Small intestine (tissue), 16 donors: ENCODE measurements at places on chromosomes 13 and 19. TPM values are rescaled to one million over a fixed set of nuclear protein-coding genes. Genes with fewer than 3 reads are reported as not detected.

- DNase-seq, result peak; percentile 99
- H3K4me3 ChIP-seq, result peak overlapping the region; percentile 89
- peak overlapping the region; percentile 98 for H3K27ac ChIP-seq
- peaks cover 8% of the 10 kb centered on the region for H3K4me1 ChIP-seq
- H3K36me3 ChIP-seq, result peaks cover under 1% of the 10 kb centered on the region
- no peaks in the 10 kb centered on the region for H3K27me3 ChIP-seq
These were observed 378 bp upstream of the UBE2S start for GRCh38 chr19:55407800-55408532.

GRCh38 chr19:39971380-39972035 lies 543 bp downstream of the PSMC4 start:
- peak overlapping the region; percentile 98 for H3K4me3 ChIP-seq
- H3K4me1 ChIP-seq, result peaks cover 7% of the 10 kb centered on the region
- no peaks in the 10 kb centered on the region for H3K27me3 ChIP-seq
- no peak for DNase-seq
- H3K36me3 ChIP-seq, result peaks cover 18% of the 10 kb centered on the region

GRCh38 chr13:110034031-110034549 lies 247.7 kb upstream of the IRS2 start:
- H3K4me3 ChIP-seq, result no peak overlapping the region
- no peaks in the 10 kb centered on the region for H3K4me1 ChIP-seq
- no peaks in the 10 kb centered on the region for H3K36me3 ChIP-seq
- no peak overlapping the region for H3K27ac ChIP-seq
- no peaks in the 10 kb centered on the region for H3K27me3 ChIP-seq

Gene KRI1
- polyA plus RNA-seq, result 18.2 TPM

GRCh38 chr19:18259893-18260292 lies 14.4 kb downstream of the IQCN start:
- H3K27ac ChIP-seq, result no peak overlapping the region
- H3K27me3 ChIP-seq, result no peaks in the 10 kb centered on the region
- H3K4me1 ChIP-seq, result no peaks in the 10 kb centered on the region
- DNase-seq, result no peak

DNA sequence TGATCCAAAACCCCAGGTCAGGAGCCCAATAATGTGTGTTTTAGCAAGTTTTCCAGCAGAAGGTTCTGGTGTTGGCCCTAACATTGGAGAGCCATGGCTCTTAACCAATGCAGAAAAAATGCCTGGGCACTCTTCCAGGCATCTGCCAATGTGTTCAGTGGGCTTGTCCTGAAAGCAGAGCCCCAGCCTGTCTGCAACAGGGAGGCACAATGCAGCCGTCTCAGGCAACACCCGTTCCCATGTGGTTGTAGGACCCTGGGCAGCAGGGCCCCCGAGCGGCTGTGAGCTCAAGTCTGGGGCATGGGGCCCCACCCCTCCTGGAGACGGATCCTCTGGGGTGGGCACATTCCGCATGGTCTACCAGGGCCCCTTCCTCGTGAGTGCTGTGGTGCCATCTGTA lies 58.1 kb upstream of the SIAH3 start:
- no peak overlapping the region for H3K27ac ChIP-seq
- no peaks in the 10 kb centered on the region for H3K36me3 ChIP-seq
- no peaks in the 10 kb centered on the region for H3K4me1 ChIP-seq
- H3K4me3 ChIP-seq, result no peak overlapping the region
- no peak for DNase-seq
- H3K27me3 ChIP-seq, result no peaks in the 10 kb centered on the region

DNA sequence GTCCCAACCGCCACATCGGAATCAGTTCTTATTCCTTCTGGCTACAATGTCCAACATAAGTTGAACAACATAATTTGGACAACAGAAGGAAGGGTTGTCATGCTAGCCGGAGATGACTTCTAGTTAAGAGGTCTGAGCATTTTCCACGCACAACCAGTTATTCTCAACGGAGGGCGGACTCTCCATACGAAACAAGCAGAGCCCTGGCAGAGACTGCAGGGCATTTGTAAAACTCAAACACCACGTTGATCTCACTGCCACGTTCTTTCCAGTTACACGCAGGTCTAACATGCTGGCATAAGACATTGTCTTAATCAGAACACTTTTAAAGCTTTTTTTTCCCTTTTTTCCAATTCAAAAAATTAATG lies 38.3 kb upstream of the DCUN1D2 start:
- H3K27me3 ChIP-seq, result no peaks in the 10 kb centered on the region
- H3K4me3 ChIP-seq, result no peak overlapping the region
- no peaks in the 10 kb centered on the region for H3K4me1 ChIP-seq
- H3K27ac ChIP-seq, result no peak overlapping the region
- H3K36me3 ChIP-seq, result peaks cover 53% of the 10 kb centered on the region

DNA sequence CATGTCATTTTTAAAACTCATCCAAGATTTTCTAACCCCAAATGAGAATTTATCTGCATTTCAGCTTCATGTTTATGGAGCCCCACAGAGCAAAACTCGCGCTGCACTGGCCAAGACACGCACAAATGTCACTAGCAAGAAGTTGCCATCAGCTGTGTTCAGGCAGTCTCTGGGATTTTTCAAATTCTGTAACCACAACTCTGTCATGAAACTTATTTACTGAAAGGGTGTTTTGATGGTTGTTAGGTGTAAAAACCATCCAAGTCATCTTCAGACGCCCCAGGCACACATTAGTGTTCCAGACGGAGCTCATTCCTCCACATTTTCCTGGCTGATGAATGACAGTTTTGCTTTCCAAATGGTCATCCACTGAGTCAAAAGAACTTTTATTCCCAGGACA lies 63.4 kb downstream of the SLC7A1 start:
- H3K27ac ChIP-seq, result no peak overlapping the region
- no peaks in the 10 kb centered on the region for H3K4me1 ChIP-seq
- H3K36me3 ChIP-seq, result peaks cover 45% of the 10 kb centered on the region
- H3K4me3 ChIP-seq, result no peak overlapping the region
- DNase-seq, result no peak

GRCh38 chr19:15464394-15465385 lies at the start of gene RASAL3:
TSS of gene RASAL3 (minus strand) at chr19:15464544. CDS start at chr19:15464358, 186 bp downstream.
- H3K27me3 ChIP-seq, result no peaks in the 10 kb centered on the region
- H3K4me1 ChIP-seq, result no peaks in the 10 kb centered on the region
- peak; percentile 47 for DNase-seq
- H3K4me3 ChIP-seq, result peak within 1 kb of the TSS; percentile 21
- H3K27ac ChIP-seq, result no peak within 1 kb of the TSS

DNA sequence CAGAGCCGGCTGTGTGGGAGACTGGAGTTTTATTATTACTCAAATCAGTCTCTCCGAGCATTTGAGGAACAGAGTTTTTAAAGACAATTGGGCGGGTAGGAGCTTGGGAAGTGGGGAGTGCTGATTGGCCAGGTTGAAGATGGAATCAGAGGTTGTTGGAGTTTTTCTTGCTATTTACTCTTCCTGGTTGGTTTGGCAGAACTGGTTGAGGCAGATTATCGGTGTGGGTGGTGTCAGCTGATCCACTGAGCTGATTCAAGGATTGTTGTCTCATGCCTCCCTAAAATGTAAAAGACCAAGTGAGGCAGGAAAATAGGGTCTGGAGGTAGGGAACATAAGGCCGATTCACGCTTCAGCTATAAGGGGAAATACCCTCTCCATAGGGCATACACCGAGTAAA lies 1.3 kb upstream of the TDRD12 start:
- no peaks in the 10 kb centered on the region for H3K36me3 ChIP-seq
- H3K4me1 ChIP-seq, result no peaks in the 10 kb centered on the region
- H3K27me3 ChIP-seq, result no peaks in the 10 kb centered on the region
- H3K4me3 ChIP-seq, result no peak overlapping the region
- DNase-seq, result no peak
- H3K27ac ChIP-seq, result no peak overlapping the region

DNA sequence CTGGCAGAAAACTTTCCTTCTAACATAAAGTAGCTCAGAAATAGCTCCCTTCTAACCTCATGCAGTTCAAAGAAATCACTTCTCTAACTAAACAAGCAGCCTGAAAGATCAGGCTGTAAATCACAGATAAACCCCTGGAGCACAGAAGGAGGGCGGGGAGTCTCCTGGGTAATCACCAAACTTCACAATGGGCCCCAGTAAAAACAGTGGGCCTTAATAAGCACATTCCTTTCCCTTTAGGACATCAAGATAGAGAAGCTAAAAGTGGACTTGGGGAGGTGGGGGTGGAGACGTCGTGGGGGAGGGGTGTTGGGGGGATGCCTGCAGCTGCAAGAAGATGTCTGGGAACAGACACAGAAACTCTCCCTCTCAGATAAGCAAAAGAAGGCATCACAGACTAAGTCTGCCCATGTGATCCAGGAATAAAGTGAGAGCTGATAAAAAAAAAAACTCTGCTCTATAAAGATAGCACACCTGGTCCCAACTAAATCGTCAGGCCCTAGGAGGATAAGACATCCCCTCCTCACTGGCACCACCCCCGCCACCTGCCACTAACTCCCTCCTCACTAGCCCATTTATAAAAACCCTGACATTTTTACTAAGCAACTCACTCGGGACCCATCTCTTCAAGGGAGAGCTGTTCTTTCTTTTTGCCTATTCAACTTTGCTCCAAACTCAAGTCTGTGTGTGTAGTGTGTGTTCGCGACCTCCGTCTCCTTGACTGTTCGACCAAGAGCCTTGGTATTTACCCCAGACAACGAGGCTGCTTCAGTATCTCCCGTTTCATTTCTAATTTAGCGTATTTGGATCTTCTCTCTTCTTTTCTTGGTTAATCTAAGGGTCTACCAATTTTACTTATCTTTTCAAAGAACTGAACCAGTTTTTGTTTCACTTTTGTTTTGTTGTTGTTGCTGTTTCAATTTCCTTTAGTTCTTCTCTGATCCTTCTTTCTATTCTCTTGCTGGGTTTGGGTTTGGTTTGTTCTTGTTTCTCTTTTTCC lies 31.7 kb downstream of the DNAJC15 start:
- peak; percentile 72 for DNase-seq
- H3K4me1 ChIP-seq, result peaks cover 13% of the 10 kb centered on the region
- H3K27me3 ChIP-seq, result no peaks in the 10 kb centered on the region
- H3K27ac ChIP-seq, result peak overlapping the region; percentile 88

- no peaks in the 10 kb centered on the region for H3K36me3 ChIP-seq
- H3K4me3 ChIP-seq, result no peak overlapping the region
- no peaks in the 10 kb centered on the region for H3K27me3 ChIP-seq
- no peaks in the 10 kb centered on the region for H3K4me1 ChIP-seq
- no peak overlapping the region for H3K27ac ChIP-seq
- DNase-seq, result no peak
These were observed 1730.2 kb downstream of the OLFM4 start for GRCh38 chr13:54758795-54759194.

DNA sequence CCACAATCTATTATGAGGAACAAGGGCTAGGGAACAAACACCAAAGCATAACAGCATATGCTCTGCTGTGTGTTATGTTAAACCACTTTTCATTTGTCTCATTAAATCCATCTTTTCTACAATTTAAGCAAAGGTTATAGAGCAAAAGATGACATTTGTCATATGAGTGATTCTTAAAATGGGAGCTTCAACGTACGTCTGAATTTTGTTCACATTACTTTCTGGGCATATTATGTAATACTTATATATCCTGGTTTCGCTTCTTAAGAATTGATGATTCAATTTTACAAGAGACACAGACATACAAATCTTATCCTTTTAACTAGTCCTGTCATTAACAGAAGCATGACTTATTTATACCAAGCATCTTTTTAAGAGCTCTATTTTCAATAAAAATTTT lies 3.3 kb upstream of the TPP2 start:
- H3K4me3 ChIP-seq, result no peak overlapping the region
- H3K27ac ChIP-seq, result no peak overlapping the region
- no peaks in the 10 kb centered on the region for H3K36me3 ChIP-seq
- H3K4me1 ChIP-seq, result no peaks in the 10 kb centered on the region

Gene RFXAP
- polyA plus RNA-seq, result 1.3 TPM

Gene RASAL3
- polyA plus RNA-seq, result 1.3 TPM

Gene CBARP
- polyA plus RNA-seq, result not detected

DNA sequence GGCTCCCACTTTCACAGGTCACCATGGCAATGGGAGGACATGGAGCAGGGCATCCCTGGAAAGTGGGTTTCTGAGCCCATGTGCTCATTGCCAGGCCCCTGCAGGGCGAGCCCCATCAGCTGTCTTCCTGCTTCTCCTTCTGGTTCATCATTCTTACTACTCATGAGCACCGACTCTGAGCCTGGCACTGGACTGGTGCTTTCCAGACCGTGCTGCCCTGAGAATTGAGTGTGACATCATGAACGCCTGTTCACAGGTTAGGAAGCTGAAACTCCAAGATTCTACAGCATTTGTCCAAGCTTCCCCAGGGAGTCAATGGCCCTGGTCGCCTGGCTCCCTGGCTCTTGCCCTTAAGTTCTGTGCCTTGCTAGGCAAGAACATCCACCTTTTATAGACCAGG lies 210.4 kb upstream of the ZNF536 start:
- H3K4me1 ChIP-seq, result no peaks in the 10 kb centered on the region
- H3K27ac ChIP-seq, result no peak overlapping the region
- H3K36me3 ChIP-seq, result no peaks in the 10 kb centered on the region
- no peak for DNase-seq
- no peak overlapping the region for H3K4me3 ChIP-seq

Gene ZNF600
- polyA plus RNA-seq, result 19.8 TPM

Gene SIGLEC5
- polyA plus RNA-seq, result not detected

- no peak overlapping the region for H3K4me3 ChIP-seq
- no peaks in the 10 kb centered on the region for H3K36me3 ChIP-seq
- H3K27ac ChIP-seq, result no peak overlapping the region
- peaks cover 22% of the 10 kb centered on the region for H3K27me3 ChIP-seq
- no peak for DNase-seq
- H3K4me1 ChIP-seq, result no peaks in the 10 kb centered on the region
These were observed 118.6 kb upstream of the ZNF536 start for GRCh38 chr19:30253581-30253996.

GRCh38 chr13:97004886-97005285 lies 10.6 kb upstream of the OXGR1 start:
- no peak for DNase-seq
- H3K4me3 ChIP-seq, result no peak overlapping the region
- no peaks in the 10 kb centered on the region for H3K27me3 ChIP-seq
- H3K36me3 ChIP-seq, result no peaks in the 10 kb centered on the region
- no peaks in the 10 kb centered on the region for H3K4me1 ChIP-seq
- no peak overlapping the region for H3K27ac ChIP-seq

DNA sequence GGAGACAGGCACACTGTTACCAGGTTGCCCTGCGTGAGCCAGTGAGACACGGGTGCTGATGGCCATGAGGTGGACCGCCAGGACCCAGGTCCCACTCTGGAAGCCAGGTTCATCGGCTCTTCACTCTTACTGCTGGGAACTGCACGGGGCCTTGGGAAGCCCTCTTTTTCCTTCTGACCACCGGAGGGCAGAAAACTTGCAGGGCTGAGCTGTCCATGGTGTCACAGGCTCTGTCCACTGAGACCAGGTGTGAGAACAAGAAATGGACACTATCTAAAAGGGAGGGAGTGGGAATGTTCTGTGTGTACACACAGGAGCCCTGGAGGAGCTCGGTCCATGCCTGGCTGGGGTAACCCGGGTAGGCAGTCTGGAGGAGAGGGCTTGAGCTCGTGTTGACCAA lies 93.4 kb downstream of the UQCRFS1 start:
- H3K27me3 ChIP-seq, result no peaks in the 10 kb centered on the region
- H3K36me3 ChIP-seq, result no peaks in the 10 kb centered on the region
- H3K4me3 ChIP-seq, result no peak overlapping the region
- H3K27ac ChIP-seq, result no peak overlapping the region
- peak; percentile 6 for DNase-seq
- H3K4me1 ChIP-seq, result no peaks in the 10 kb centered on the region
